DMS153 (cell line): ENCODE measurements at places on chromosomes 3 and 15.

GRCh38 chr3:177665122-177665808 lies 468.0 kb upstream of the TBL1XR1 start:
- DNase-seq, result no peak

DNA sequence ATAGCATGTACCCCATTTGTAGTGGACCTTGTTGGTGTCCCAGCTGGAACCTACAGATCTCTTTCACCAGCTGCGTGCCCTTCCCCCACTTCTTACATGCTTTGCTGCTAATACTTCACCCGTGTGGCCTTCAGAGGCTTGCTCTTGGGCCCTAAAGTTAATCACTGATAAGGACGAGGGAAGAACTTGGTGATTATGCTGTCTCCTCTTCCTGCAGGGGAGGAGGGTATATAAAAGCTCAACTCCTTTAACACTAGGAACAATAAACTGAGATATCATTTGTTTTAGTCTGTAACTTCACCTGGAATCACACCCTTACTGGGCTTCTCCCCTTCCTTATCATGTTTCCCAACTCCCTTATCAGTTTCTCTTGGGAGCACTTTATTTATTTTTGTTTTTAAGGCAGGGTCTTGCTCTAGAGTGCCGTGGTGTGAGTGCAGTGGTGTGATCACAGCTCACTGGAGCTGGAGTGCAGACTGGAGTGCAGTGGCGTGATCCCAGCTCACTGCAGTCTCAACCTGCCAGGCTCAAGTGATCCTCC lies 43.2 kb upstream of the PIK3R4 start:
- no peak for DNase-seq

GRCh38 chr3:33115024-33115768 lies 1.4 kb downstream of the CRTAP start:
- DNase-seq, result no peak

DNA sequence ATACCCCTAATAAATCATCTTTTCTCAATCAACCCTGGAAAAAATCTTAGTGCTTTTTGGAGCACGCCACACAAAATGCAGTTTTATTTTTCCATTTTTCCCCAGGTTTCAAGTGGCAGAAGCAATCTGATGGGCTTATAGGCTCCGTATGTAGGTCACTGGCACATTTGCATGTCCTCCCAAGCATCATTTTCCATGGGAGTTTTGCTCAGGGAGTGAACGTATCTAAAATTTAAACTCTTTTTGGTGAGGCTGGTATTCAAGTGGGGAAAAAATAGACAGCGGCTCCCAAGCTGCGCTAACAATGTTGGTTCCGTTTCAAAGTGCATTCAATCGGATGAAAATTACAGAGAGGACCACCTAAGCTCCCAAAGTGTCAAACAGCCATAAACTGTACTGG lies 233.4 kb downstream of the MEX3B start:
- no peak for DNase-seq

GRCh38 chr15:33451385-33451784 lies 140.6 kb downstream of the RYR3 start:
- DNase-seq, result no peak

DNA sequence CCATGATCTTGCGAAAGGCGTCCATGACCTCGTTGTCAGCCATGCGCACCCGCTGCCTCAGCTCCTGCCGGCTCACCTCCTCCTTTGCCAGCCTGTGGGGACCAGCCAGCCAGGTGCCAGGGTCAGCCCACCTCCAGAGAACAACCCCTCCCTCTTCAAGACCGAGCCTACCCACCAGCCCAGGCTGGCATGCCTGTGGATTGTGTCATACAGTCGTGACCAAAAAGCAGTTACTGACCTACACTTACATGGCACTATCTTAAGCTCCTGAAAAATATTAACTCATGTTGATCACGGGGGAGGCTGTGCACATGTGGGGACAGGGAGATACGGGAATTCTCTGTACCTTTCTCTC lies 10.7 kb upstream of the CAMK1 start:
- DNase-seq, result no peak
